ENCODE measurements at places on chromosomes 3 and 15.

- peak; percentile 38 for DNase-seq
These were observed 26.7 kb upstream of the TMC3 start for GRCh38 chr15:81400640-81401236.

DNA sequence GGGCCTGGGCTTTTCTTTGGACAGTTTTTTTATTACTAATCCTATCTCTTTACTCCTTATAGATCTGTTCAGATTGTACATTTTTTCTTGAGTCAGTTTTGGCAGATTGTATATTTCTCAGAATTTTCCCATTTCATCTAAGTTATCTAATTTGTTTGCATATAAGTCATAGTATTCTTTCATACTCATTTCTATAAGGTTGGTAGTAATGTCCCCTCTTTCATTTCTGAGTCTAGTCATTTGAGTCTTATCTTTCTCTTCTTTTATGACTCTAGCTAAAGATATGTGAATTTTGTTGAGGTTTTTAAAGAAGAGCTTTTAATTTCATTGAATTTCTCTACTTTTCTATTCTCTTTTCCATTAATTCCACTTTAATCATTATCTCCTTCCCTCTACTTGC is 27.2 kb downstream of the TRPM1 start:
- DNase-seq: no peak

DNA sequence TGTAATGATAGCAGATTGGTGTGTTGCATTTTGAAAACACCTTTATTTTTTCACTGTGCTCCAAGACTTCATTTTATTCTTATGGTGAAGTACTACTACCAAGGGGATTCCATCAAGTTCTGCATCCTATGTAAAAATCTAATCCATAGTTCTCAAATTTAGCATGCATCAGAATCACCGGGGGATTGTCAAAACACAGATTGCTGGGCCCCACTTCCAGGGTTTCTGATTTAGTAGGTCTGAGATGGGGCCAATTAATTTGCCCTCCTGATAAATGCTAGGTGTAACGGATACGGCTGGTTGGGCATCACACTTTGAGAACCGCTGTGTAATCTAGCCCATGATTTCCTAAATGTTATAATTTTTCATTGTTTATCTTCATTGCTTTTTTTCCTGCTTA is 692 bp downstream of the ZWILCH start:
- no peak for DNase-seq

GRCh38 chr3:8761866-8762265 is 7.5 kb downstream of the OXTR start:
- DNase-seq: no peak

DNA sequence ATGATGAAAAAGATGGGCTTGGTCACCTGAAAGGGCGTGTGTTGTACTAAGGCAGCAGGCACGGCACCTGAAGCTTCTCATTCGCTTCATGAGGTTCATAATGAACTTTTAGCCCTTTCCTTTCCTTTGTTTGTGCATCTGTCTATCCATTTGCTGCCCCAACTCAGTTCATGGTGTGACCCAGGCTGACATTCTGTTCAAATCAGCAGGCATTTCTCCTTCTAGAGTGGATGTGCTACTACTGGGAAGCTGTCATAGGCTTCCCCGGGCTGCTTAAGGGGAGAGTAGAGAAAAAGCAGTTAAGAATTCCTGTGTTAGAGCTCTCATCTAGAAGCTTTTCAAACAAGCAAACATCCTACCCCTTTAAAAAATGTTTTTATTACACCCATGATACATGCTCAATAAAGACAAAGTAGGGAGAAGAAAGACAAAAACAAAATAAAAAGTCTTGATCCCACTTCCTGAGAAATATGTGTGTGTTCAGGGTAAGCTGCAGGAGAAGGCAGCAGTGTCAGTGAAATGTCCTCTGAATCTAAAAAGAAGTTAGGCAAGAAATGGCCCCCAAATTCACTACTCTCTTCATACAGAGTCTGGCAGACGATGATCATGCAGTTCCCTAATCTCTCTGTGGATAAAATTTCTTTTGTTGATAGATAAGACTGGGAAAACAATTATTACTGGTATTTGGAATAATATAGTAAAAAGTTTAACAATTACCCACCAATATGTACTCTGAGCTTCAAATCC is 136.9 kb upstream of the PFN2 start:
- DNase-seq: no peak

Data from HAP-1 (cell line).